ENCODE measurements at places on chromosomes 4 and X.
A peak's percentile ranks its signal among the peaks of the same experiment; 100 is the strongest.

DNA sequence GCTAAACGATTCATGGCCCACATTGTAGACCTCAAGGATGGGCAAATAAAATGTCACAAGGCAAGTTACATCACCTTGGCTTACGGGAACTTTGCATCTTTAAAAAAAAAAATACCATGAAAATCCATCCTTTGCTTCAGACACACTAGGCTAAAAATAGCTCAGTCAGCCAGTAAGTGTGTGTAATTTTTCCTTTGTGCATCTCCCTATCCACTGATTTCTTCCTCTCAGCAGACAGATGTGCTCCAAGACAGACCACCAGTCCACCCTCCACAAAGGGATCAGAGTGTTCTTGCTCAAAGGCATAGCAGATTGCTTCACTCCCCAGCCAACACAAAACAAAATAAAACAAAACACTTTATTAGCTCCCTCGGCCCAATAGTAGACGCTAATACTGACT is 14.6 kb downstream of the LDB2 start:
- H3K4me1 ChIP-seq, result no peaks in the 10 kb centered on the region
- H3K27ac ChIP-seq, result no peak overlapping the region
- H3K27me3 ChIP-seq, result no peaks in the 10 kb centered on the region
- no peaks in the 10 kb centered on the region for H3K36me3 ChIP-seq

GRCh38 chr4:77395481-77395880 is 210.1 kb upstream of the CXCL13 start:
- H3K4me1 ChIP-seq, result no peaks in the 10 kb centered on the region
- H3K4me3 ChIP-seq, result no peak overlapping the region
- DNase-seq, result no peak
- peaks cover 5% of the 10 kb centered on the region for H3K27me3 ChIP-seq
- H3K36me3 ChIP-seq, result no peaks in the 10 kb centered on the region

- no peak for DNase-seq
- H3K4me1 ChIP-seq, result peaks cover 12% of the 10 kb centered on the region
- no peaks in the 10 kb centered on the region for H3K36me3 ChIP-seq
- H3K27me3 ChIP-seq, result no peaks in the 10 kb centered on the region
- H3K27ac ChIP-seq, result peak overlapping the region; percentile 29
Measured at GRCh38 chrX:63434206-63434605, 83.1 kb upstream of the SPIN4 start.

GRCh38 chrX:112851161-112851779 is 10.6 kb upstream of the AMOT start:
- no peak for DNase-seq
- no peak overlapping the region for H3K4me3 ChIP-seq
- H3K4me1 ChIP-seq, result peaks cover 3% of the 10 kb centered on the region
- no peaks in the 10 kb centered on the region for H3K27me3 ChIP-seq
- no peaks in the 10 kb centered on the region for H3K36me3 ChIP-seq
- no peak overlapping the region for H3K27ac ChIP-seq

GRCh38 chrX:43456063-43456462 is 200.0 kb upstream of the MAOA start:
- DNase-seq, result no peak
- no peak overlapping the region for H3K4me3 ChIP-seq
- H3K4me1 ChIP-seq, result no peaks in the 10 kb centered on the region

All from esophagus squamous epithelium (tissue), 5 donors.